ENCODE measurements at places on chromosomes 2 and 18.

DNA sequence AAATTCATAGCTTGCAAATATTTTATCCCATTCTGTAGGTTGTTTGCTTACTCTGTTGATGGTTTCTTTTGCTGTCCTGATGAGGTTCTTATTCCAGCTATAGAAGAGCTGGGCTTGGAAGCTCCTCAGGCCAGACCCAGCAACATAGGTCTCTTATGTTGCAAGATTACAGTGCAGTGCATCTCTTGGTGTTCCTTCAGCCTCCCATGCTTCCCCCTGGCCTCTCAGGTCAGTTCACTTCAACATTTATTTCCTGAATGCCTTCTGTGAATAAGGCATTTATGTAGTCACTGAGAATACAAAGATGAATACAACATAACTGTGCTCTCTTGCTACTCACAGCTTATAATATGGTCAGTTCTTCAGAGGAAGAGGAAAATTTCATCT, 179.0 kb upstream of the SLC39A10 start:
- DNase-seq: no peak

GRCh38 chr2:56234241-56234640, 50.5 kb downstream of the CCDC85A start:
- no peak for DNase-seq

GRCh38 chr2:50551018-50551726, 480.8 kb downstream of the NRXN1 start:
- no peak for DNase-seq

DNA sequence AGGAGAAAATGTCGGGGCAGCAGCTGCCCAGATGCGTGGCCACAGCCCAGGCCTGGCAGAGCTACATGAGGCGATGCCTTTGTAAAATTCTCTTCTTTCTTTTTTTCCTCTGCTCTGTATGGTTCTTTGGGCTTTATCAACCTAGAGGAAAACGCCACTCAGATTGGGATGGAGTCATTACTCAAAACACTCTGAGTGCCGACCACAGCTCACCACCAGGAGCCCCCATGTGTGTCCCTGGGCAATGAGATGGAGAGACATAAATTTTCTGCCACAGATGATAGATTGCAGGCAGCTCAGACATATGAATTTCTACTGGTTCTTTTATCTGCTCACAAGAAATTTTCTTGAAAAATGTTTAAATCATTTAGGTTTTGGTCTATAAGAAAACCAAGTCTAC, 56.0 kb downstream of the PARD6G start:
- DNase-seq: no peak

- no peak for DNase-seq
Observed at GRCh38 chr18:4134700-4135099, 320.4 kb downstream of the DLGAP1 start.

- DNase-seq: no peak
Observed at GRCh38 chr18:42341423-42341822, 386.4 kb downstream of the PIK3C3 start.

DNA sequence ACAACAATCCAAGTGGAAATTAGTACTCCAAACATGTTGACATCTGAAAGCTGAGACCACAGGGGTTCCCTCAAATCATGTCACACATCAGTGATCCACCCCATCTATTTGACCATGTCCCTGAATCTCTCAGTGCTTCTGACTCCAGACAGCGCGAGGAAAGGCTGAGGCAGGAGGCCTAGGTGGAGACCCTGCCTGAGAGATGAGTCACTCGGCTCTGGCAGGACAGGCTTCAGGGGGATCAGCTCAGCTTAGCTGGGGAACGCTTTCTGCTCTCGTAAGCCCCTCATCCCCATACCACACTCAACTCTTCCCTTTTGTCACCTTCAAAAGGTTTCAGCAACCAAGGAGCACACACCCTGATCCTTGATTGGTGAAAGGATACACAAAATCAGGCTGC, 5.8 kb upstream of the FAM228A start:
- DNase-seq: no peak

GRCh38 chr2:72149556-72150156, 2.0 kb upstream of the CYP26B1 start:
- no peak for DNase-seq

GRCh38 chr2:45180779-45181178, 171.5 kb upstream of the SIX2 start:
- no peak for DNase-seq

GRCh38 chr2:63977904-63978303, 41.3 kb downstream of the VPS54 start:
- no peak for DNase-seq

- DNase-seq: no peak
Observed at GRCh38 chr2:109403841-109404201, 209.9 kb downstream of the SEPTIN10 start.

DNA sequence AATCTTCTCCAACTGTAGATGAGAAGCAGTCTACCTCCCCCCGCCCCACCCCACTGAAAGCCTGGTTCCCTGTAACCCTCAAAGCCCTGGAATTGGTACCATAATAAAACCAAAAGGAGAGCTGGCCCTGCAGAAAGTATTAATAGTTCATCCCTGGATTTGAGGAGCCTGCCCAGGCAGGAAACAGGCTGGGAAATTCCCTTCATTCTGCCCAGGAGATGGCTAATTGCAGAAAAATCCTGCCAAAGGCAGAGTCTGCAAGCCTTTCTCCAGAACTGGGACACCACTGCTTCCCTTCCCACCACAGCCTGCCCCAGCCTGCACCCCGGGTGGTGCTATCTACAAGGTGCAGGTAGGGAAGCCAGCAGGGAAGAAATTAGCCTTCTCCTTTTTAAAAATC, 16.3 kb downstream of the GKN2 start:
- peak; percentile 61 for DNase-seq

DNA sequence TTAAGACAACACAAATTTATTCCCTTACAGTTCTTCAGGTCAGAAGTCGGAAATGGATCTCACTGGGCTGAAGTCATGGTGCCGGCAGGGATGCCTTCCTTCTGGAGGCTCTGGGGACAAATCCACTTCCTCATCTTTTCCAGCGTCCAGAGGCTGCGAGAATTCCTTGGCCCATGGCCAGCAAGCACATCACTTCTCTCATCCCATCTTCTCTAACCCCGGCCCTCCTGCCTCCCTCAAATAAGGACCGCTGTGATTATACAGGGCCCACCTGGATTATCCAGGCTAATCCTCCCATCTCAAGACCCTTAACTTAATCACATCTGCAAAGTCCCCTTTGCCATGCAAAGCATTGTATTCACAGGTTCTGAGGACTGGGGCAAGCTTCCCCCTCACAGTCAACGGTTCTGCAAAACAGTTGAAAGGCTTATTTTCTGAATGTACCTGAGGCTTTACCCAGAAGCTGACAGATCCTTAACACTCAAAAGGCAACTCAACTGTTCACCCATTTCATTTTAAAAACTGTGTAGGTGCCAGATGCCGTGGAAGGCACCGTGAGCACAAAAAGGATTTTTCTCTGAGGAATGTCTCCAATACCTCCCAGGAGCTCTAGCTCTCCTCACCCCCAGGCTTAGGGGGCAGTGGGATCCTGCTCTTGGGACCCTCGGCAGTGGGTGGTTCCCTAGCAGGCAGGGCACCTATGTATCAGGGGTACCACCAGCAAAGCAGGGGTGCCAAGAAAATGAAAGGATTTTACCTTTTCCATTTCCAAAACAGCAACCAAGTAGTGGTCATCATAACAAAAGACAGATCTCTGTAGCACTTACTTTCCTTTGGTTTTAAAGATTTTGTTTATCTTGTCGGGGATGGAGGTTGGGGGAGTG, 84.0 kb downstream of the KCTD1 start:
- DNase-seq: no peak

- DNase-seq: peak; percentile 18
Observed at GRCh38 chr18:9117980-9118841, 15.7 kb downstream of the NDUFV2 start.

DNA sequence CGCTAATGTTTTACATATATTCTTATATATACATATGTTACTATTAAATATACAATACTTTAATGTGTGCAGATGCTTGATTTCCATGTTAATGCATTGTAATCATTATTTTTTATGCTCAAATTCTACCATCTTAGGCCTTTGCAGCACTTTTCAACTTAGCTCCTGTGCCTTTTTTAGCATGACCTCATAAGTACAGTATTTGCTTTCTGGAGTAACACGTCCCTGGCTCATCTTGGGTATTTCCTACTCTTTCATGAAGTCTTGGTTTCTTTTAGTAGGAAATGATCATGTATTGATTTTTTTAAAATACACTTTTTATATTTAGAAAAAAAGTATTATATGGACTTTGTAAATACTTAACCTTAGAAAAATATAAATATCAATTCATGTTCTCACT, 36.5 kb downstream of the CAB39 start:
- DNase-seq: no peak

DNA sequence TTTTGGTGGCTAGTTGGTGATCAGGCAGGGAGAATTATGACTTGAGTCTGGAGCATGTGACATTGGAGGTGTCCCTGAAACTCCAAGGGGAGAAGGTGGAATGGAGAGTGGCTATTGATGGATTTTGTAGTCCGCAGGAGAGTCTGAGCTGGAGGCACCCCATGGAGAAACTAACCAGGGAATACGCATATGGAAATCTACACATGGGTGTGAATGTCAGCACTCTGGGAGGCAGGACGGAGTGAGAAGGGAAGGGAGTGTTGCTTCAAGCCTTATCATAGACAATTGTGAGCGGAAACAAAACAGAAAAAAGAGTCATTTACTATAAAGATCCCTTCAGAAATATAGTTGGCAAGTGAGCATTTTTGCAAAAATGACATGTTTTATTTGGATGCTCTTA, 667 bp upstream of the SCYGR4 start:
- no peak for DNase-seq

- no peak for DNase-seq
Observed at GRCh38 chr2:41600460-41600859, 447.4 kb upstream of the PKDCC start.

DNA sequence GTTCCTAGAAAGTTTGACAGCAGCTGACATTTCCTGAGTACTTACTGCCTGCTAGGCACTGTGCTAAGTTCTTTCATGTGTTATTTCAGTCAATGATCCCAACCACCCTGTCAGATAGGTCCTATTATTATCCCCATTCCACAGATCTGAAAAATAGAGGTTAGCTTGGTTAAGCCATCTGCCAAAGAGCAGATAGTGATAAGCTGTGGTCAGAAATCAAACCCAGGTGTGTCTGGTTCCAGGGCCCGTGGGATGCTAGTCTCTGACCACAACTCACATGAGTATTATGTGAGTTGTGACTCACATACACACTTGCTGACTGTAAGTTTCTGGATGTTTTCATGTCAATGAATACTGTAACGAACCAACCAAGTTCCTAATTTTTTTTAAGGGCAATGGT, 132.0 kb upstream of the APCDD1 start:
- DNase-seq: no peak

DNA sequence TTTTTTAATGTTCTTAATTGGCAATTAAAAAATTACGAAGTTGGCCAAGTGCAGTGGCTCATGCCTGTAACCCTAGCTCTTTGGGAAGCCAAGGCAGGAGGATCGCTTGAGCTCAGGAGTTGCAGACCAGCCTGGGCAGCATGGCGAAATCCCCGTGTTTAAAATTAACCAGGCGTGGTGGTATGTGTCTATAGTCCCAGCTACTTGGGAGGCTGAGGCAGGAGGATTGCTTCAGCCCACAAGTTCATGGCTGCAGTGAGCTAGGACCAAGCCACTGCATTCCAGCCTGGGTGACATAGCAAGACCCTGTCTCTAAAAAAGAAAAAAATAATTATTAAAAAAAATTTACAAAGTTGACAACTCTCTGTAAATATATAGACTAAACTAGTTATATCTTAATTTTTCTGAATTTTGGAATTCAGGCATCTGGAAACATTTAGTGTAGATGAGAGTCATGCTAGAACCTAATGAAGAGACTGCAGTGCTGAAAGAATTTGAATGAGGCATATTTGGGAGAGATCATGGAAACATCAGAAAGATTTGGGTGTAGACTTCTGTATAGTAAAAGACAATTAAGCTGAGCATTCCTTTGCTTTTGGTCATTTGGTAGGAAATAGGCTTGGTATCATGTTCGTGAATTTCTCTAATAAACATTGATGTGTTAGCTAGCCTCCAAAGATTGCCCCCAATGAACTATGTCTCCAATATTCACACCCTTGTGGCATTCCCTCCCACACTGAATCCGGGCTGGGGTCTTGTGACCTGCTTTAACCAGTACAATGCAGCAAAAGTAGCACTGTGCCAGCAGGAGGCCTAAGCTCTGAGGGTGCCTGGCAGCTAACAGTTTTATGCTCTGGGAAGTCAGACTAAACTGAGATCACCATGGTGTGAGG, 4.2 kb upstream of the ROCK1 start:
- DNase-seq: no peak

- no peak for DNase-seq
Observed at GRCh38 chr2:155815275-155815674, 517.2 kb downstream of the NR4A2 start.

- peak; percentile 16 for DNase-seq
Observed at GRCh38 chr18:27656167-27656778, 471.2 kb upstream of the CHST9 start.

GRCh38 chr2:239057533-239057932, 209.6 kb downstream of the TWIST2 start:
- DNase-seq: no peak

DNA sequence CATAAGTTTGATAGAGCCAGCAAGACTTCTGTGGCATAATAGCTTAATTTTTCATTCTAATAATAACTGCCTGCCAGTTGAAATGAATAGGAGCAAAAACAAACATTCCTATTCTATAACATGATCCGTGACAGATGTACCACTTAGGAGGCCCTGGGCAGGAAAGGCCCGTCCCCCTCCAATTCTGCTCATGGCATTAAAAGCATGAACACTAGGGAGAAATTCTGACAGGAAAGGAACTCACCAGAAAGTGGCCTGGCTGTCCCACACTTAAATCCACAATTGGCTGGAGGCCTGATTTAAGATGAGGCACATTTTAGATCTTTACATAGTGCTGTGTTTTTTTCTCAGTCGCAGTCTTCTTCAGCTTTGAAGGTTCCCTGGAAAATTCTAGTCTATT, 261.9 kb upstream of the ETAA1 start:
- no peak for DNase-seq

- no peak for DNase-seq
Observed at GRCh38 chr18:76410660-76411417, 84.2 kb downstream of the ZNF516 start.

GRCh38 chr2:104321796-104322349, 532.0 kb upstream of the POU3F3 start:
- DNase-seq: no peak

- DNase-seq: no peak
Observed at GRCh38 chr2:70696142-70696541, 71.9 kb downstream of the ADD2 start.

DNA sequence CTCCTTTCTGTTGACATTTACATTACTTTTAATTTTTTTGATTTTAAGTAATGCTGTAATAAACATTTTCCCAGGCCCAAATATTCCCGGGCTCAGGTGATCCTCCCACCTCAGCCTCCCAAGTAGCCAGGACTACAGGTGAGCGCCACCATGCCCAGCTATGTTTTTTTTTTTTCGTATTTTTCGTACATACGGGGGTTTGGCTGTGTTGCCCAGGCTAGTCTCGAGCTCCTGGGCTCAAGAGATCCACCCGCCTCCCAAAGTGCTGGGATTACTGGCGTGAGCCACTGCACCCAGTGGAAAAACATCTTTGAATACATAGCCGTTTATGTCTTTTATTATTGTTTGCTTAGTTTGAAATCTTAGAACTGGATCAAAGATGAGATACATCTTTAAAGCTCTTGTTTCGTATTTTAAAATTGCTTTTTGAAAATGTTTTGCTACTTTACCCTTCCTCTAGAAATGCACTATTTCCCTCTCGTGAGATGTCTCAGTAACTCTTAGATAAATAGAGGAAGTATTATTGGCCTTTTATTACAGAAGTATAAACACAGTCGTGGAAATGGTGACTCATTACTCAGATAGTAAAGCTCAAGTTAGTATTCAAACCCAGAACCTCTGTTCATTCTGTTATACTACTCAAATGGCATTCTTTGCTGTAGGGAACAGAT, 2.4 kb downstream of the SMCHD1 start:
- peak; percentile 21 for DNase-seq

- DNase-seq: peak; percentile 80
Observed at GRCh38 chr2:226137201-226137811, 662.3 kb downstream of the IRS1 start.

Measured in RWPE1 (cell line).